ENCODE measurements at places on chromosomes 7 and 10. TPM values are rescaled to one million over a fixed set of nuclear protein-coding genes. Genes with fewer than 3 reads are reported as not detected.

PAX4 gene
- total RNA-seq, result 0.33 TPM

CH25H gene
- total RNA-seq, result 10.0 TPM

TRIM50 gene
- 0.54 TPM for total RNA-seq

TWNK gene
- total RNA-seq, result 10.5 TPM

AGR3 gene
- not detected for total RNA-seq

CLDN4 gene
- total RNA-seq, result 1.6 TPM

ZNF804B gene
- total RNA-seq, result not detected

REEP3 gene
- 26.1 TPM for total RNA-seq

CALN1 gene
- total RNA-seq, result 1.4 TPM

SPDYE9 gene
- 0.13 TPM for total RNA-seq

C10orf67 gene
- not detected for total RNA-seq

GPNMB gene
- 0.49 TPM for total RNA-seq

GIMAP7 gene
- 2.2 TPM for total RNA-seq

GPRIN2 gene
- total RNA-seq, result 0.31 TPM

INA gene
- total RNA-seq, result 0.23 TPM

PON1 gene
- total RNA-seq, result 1.5 TPM

PRSS1 gene
- 0.82 TPM for total RNA-seq

SPDYE8 gene
- 0.13 TPM for total RNA-seq
